ENCODE measurements at places on chromosomes 2 and 18. TPM values are rescaled to one million over a fixed set of nuclear protein-coding genes. Genes with fewer than 3 reads are reported as not detected.

- DNase-seq = no peak
Observed at GRCh38 chr2:63594660-63595059, 5.9 kb downstream of the MDH1 start.

- DNase-seq = no peak
Observed at GRCh38 chr2:166158546-166158945, 30.7 kb upstream of the SCN1A start.

DNA sequence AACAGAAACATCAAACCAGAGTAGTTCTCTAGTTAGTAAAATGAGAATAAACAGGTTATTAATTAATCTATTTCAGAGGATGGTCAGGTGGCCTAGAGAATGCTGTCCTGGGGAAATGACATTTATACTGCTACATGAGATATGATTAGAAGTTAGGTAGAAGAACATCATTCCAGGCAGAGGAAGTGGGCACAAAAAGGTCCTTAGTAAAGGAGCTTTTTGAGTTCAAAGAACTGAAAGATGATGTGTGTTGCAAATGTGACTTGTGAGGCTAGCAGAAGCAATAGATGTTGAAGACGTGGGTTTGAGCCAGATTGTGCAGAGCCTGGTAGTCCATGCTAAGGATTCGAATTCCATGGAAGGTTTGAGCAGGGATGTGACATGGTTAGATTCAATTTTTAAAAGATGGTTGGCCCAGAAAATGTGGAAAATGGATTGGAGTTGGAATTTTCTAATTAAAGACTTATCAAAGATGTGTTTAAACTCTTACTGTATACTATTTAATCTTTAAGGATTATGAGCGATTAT is 34.2 kb downstream of the RAB10 start:
- DNase-seq = no peak

- no peak for DNase-seq
Observed at GRCh38 chr2:19651466-19651865, 250.3 kb downstream of the TTC32 start.

CYP26B1 gene
- not detected for total RNA-seq

DNA sequence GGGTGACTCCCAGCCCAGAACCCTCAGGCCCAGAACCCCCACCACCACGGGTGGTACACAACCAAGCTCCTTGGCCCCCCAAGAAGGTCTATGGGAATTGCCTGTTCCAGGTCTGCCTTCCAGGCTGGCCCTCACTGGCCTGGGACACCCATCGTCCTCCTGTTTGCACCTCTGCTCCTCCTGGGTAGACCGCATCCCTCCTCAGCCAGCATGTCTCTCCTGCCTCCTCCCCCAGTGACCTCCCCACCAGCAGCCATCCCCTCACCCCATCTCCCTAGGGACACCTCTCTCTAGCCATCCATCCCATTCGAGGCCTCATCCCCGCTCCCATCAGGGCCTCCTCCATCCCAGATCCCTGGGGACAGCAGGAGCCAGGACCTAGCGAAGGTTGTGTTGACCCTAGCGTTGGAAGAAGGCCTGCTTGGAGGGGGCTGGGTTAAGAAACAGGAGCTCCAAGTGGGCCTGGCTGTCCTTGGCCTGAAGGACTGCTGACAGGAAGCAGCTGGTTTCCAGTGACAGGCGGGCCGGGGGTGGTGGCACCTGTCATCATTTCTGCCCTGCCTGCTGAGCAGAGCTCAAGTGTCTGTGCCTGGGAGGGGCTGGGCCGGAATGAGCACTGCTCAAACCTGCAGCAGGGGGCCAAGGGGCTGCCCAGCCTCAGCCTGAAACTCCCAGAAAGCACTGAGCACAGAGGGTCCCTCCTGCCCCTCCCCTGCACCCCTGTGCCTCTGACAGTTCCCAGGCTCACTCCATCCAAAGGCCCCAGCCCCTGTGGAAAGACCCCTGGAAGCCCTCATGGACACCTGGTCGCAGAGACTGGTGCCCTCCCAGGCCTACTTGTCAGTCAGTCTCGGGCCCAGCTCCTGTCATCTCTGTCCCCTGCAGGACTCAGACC is 96.0 kb upstream of the OTOS start:
- no peak for DNase-seq

DNA sequence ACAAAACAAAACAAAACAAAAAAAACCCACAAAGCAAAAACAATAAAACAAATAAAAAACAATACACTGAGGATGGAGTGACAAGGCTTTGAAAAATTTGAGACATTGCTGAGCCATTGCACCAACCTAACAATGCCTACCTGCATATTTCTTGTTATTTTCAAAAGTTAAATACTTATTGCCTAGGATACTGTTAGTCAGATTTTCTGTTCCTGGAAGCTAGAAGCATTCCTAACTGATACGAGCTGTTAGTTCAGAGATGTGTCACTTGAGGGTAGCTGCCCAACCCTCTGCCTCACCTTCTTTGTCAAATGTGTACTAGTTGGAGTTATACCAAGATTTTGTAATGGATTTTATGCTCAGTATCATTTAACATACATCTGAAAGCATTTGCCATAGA is 187.2 kb downstream of the TXNL1 start:
- DNase-seq = peak; percentile 9

- no peak for DNase-seq
Observed at GRCh38 chr18:33851546-33852078, 273.6 kb downstream of the ASXL3 start.

DNA sequence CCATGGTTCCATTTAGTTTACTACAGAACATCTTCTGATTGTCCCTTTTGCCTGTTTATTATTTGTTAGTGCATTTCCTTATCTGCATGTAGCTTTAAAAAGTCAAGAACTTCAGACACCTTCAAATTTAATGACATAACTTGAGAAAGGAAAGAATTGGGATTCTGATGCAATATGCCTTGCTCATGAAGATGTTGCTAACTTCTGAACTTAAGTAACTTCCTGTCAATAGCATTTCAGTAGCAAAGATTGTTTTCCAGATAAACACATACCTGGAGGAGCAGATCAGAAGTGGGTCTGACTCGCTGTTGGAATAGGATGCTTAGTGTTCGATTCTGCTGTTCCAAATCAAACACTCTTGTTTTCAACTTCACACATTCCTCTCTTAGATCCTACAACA is 190.2 kb upstream of the LYPD1 start:
- peak; percentile 7 for DNase-seq

SLC16A14 gene
- total RNA-seq = 0.56 TPM

SNORC gene
- 0.28 TPM for total RNA-seq

GRCh38 chr2:53694096-53694771 is 73.4 kb upstream of the CHAC2 start:
- no peak for DNase-seq

GRCh38 chr2:88400037-88400767 is 52.3 kb downstream of the FOXI3 start:
- DNase-seq = no peak

DNA sequence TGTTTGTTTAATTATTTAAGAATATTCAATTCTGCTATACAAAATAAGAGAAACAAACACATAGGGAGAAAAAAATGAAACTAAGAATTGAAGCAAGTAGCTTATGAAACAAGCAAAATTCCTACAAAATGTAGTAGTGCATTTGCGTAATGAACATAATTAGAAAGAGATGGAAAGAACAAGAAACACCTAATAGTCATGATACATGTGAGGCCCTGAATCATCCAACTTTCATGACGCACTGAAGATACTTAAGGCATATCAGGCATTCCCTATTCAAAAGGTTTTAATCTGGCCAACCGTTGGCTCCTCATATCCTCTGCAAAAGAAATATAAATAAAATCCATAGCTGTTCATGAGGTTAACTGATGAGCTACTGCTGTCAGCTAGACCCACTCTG is 14.5 kb upstream of the NAB1 start:
- DNase-seq = peak; percentile 43

TCF23 gene
- total RNA-seq = not detected

NABP1 gene
- 141 TPM for total RNA-seq

- DNase-seq = no peak
Observed at GRCh38 chr2:44758591-44758990, 182.9 kb upstream of the SIX3 start.

DNA sequence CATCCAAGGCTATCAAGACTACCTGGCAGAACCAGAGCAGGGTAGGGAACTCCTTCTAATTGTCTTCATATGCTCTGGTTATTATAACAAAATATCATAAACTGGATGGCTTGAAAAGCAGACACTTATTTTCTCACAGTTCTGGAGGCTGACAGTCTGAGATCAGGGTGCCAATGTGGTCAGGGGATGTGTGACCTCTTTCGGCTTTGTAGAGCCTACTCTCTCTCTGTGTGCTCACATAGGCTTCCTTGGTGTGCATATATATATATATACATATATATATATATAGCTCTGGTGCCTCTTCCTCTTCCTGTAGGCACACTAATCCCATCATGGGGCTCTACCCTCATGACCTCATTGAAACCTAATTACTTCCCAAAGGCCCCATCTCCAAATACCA is 101.6 kb downstream of the ARL6IP6 start:
- DNase-seq = no peak

- DNase-seq = no peak
Observed at GRCh38 chr2:77839102-77839501, 316.9 kb upstream of the LRRTM4 start.

DNA sequence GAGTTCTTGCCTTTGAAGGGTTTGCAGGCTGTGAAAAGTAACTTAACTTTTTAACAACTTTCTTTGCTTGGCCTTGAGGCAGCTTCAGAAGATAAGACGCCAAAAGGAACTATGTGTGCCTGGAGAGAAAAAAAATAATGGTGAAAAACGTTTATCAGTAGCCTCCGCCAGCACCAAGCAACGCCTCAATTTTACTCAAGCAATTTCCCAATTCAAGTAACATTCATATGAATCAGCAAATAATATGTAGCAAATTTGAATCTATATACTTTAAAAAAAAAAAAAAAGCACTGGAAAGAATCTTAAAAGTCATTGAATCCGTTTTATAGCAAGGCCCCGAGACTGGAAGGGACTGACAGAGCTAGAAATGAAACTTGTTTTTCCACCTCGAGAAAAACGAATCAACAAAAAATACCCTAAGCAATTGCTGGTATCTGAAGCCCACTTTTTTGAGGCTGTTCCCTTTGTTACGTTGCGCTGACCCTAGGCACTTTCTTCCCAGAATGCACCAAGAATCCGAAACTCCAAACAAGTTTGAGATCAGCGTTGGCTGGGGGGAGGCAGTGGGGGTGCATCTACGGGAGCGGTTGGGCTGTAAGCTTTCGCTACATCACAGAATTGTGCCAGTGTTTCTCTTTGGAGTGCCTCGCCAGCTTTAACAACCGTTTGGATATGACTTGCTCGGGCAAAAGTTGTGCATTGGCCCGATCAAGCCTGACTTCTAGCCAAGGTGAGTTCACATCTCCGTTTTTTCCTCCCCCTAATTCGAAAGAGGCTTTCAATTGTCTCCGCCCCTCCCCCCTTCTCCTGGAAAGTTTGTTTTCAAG is 2.7 kb upstream of the TGIF1 start:
- DNase-seq = peak; percentile 62

RAB27B gene
- total RNA-seq = 1.3 TPM

RAX gene
- not detected for total RNA-seq

MAP2 gene
- total RNA-seq = 0.28 TPM

DNA sequence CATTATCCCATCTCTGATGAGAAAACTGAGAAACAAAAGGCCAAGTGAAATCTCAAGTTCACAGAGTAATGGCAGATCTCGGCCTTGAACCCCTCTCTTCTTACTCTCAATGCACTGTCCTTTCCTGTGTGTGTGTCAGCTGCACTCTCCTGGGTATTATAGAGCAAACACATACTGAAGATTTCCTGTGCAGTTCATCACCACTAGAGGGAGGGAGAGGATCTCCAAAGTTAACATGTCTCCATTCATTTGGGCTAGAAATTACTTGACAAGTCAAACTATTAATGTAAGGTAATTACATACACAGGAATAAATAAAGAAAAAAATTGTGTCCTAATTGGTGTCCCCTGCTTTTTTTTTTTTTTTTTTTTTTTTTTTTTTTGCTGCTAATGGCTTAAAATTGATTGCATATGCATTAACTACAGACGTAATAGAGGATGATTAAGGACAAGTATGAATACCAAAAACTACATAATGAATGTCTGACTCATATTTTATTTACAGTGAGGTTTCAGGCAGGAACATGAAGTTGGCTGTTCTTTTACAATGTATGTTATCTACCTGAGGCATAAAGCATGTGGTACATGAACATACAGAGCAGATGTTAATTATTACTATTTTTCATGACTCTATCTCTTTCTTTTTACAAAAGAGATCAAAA is 269.2 kb downstream of the NYAP2 start:
- peak; percentile 81 for DNase-seq

DNA sequence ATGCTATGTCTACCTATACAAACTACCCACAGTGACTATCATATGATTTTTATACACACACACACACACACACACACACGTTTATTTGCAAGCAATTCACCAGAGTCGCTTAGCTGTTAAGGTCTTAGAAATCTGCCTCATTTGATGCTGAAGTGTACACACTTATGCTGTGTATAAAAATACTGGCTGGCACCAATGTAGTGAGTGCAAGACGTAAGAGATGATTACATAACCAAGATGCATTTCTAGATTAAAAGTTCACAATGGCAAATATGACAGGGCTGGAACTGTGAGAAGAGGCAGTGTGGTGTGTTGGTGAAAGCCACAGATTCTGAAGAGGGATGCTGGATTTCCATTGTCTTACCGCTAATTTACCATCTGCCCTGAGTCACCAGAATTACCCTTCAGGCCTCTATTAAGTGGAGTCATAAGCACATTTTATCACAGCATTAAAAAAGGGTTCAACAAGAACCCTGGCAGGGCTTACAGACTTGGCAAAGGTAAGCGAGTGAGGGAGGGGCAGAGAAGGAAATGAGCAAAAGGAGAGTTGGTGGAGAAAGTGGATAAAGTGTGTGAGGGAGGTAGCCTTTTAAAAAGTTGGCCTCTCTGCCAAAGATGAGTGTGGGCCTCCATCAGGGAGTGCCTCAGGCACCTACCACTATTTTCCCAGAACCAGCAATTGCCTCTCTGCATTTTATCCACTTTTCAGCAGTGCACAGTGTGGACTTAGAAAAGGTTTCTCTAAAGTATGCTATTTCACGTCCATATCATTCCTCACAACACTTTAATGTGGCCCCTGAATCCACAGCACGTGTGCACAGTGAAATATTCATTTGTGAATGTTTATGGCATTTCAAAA is 21.5 kb downstream of the MEIS1 start:
- DNase-seq = no peak

GRCh38 chr2:108215794-108216211 is 24.0 kb upstream of the SULT1C3 start:
- DNase-seq = peak; percentile 51

INPP1 gene
- 4.1 TPM for total RNA-seq

CTDSP1 gene
- total RNA-seq = 17.5 TPM

GRCh38 chr18:63808125-63808524 is 32.9 kb downstream of the SERPINB7 start:
- DNase-seq = no peak

GRCh38 chr2:192465141-192465540 is 270.4 kb upstream of the TMEFF2 start:
- DNase-seq = no peak

SP140 gene
- 1.4 TPM for total RNA-seq

GRCh38 chr2:11872247-11872947 is 126.0 kb downstream of the LPIN1 start:
- peak; percentile 35 for DNase-seq
